ENCODE measurements at places on chromosomes 1 and 21.
A peak's percentile ranks its signal among the peaks of the same experiment; 100 is the strongest.

GRCh38 chr21:34599534-34600101 lies 15.3 kb downstream of the RCAN1 start:
- H3K27me3 ChIP-seq: no peaks in the 10 kb centered on the region
- DNase-seq: no peak
- H3K4me3 ChIP-seq: no peak overlapping the region
- H3K27ac ChIP-seq: no peak overlapping the region
- no peaks in the 10 kb centered on the region for H3K4me1 ChIP-seq

DNA sequence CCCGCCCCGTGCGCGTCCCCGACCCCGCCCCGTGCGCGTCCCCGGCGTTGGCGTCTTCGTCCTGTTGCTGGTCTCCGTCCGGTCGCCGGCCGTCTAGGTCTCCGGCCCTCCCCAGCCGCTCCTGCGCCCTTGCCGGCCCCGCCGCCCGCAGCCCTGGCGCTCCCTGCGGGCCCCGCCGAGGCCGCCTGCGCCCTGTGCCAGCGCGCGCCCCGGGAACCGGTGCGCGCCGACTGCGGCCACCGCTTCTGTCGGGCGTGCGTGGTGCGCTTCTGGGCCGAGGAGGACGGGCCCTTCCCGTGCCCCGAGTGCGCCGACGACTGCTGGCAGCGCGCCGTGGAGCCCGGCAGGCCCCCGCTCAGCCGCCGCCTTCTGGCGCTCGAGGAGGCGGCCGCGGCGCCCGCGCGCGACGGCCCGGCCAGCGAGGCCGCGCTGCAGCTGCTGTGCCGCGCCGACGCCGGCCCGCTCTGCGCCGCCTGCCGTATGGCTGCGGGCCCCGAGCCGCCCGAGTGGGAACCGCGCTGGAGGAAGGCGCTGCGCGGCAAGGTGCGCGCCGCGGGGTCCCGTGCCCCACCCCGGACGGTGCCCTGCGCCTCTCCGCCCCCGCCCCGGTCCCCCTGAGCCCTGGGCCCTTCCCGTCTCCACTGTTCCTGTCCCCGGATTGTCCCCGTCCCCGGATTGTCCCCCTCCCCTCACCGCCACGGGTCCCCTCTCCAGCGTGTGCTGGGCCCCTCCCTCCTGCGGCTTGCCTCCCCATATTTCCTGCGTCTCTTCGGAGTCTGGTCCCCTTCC lies at the start of gene RNF187:
Gene RNF187, plus strand, starts transcription at position 47 of the 789 bp plus-strand sequence.
- peaks cover 20% of the 10 kb centered on the region for H3K36me3 ChIP-seq
- DNase-seq: no peak
- no peaks in the 10 kb centered on the region for H3K27me3 ChIP-seq
- peaks cover 25% of the 10 kb centered on the region for H3K4me1 ChIP-seq

- peak overlapping the region; percentile 73 for H3K4me3 ChIP-seq
- no peaks in the 10 kb centered on the region for H3K36me3 ChIP-seq
- no peak for DNase-seq
These were observed 663 bp downstream of the ATP13A2 start for GRCh38 chr1:17011092-17011438.

DNA sequence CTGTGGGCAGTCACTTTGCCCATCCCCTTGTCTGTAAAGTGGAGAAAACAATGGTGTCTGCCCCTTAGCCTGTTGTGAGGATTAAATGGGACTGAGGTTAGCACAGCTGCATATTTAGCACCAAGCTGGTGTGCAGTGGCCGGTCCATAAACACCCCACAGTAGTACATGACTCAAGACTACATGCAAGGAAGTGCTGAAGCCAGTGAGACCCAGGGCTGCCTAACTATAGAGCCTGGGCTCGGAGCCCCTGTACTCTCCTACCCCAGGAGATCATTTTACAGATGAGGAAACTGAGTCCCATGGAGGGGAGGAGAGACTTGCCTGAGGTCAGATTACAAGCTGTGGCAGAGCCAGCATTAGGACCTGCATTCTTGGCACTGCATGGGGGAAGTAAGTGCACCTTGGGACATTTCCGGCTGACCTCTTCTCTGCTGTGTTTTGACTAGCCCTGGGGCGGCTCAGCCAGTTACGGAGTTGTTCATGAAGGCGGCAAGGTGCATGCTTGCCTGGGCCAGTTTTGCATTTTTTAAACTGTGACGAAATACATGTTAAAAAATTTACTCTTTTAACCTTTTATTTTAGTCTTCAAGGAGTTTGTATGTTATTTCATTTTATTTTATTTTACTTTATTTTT lies 3.2 kb downstream of the SERINC2 start:
- no peak overlapping the region for H3K27ac ChIP-seq
- DNase-seq: no peak
- no peak overlapping the region for H3K4me3 ChIP-seq
- peaks cover 14% of the 10 kb centered on the region for H3K27me3 ChIP-seq
- peaks cover 18% of the 10 kb centered on the region for H3K4me1 ChIP-seq

- DNase-seq: no peak
- H3K27ac ChIP-seq: no peak overlapping the region
- H3K36me3 ChIP-seq: no peaks in the 10 kb centered on the region
- no peaks in the 10 kb centered on the region for H3K4me1 ChIP-seq
These were observed 3.2 kb downstream of the NR0B2 start for GRCh38 chr1:26910343-26911160.

- H3K27me3 ChIP-seq: peaks cover 87% of the 10 kb centered on the region
- H3K4me3 ChIP-seq: no peak overlapping the region
- no peaks in the 10 kb centered on the region for H3K36me3 ChIP-seq
- no peak for DNase-seq
- H3K27ac ChIP-seq: no peak overlapping the region
These were observed 2.2 kb downstream of the SIM2 start for GRCh38 chr21:36700971-36701755.

- no peak overlapping the region for H3K4me3 ChIP-seq
- H3K27ac ChIP-seq: no peak overlapping the region
- H3K27me3 ChIP-seq: no peaks in the 10 kb centered on the region
- H3K4me1 ChIP-seq: no peaks in the 10 kb centered on the region
These were observed 270.7 kb upstream of the CSF3R start for GRCh38 chr1:36753451-36753850.

- H3K4me3 ChIP-seq: no peak overlapping the region
- DNase-seq: no peak
- H3K36me3 ChIP-seq: no peaks in the 10 kb centered on the region
- no peaks in the 10 kb centered on the region for H3K4me1 ChIP-seq
- no peaks in the 10 kb centered on the region for H3K27me3 ChIP-seq
These were observed 56.5 kb downstream of the RHOU start for GRCh38 chr1:228791791-228792190.

DNA sequence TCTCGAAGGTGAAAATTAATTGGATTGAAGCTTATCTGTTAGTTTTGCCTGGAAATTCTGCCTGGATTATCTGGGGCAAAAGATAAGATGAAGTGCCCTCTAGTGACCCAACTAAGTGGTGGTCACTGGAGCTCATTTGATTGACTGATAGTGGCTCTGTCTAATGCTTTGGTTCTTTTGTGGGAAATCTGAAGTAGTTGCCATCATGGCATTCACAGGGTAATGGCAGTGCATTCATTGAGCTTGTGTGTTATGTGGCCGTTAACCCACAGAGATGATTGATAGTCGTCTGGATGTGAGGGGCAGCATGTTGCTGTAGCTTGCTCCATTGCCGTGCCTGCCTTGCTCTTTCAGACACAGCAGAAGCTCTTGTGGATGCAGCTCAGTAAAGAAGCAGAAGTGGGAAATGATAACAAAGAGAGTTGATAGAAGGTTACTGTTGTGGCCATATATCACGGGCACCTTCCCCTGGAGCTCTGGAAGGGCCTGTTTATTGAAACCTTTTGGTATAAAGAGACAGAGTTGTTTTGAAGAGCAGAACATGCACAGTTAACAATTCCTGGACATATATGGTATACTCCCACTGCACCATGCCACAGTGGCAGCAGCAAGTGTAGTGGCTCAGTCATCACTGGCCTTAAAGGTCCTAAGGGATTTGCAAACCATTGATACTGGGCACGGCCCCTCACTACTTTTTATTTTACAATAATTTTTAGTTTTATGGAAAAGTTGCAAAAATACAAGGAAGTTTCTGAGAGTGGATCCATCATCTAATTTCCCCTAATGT lies 42.0 kb downstream of the CXADR start:
- H3K4me1 ChIP-seq: no peaks in the 10 kb centered on the region
- DNase-seq: no peak
- H3K27ac ChIP-seq: no peak overlapping the region
- H3K36me3 ChIP-seq: no peaks in the 10 kb centered on the region
